Right lung (tissue), 10 donors: ENCODE measurements at places on chromosomes 3 and 15. TPM values are rescaled to one million over a fixed set of nuclear protein-coding genes. Genes with fewer than 3 reads are reported as not detected.
A peak's percentile ranks its signal among the peaks of the same experiment; 100 is the strongest.

Gene GRAMD1C
- polyA plus RNA-seq = 5.9 TPM

Gene SNTN
- 19.2 TPM for polyA plus RNA-seq

Gene MYH15
- polyA plus RNA-seq = 0.29 TPM

Gene CA12
- polyA plus RNA-seq = 1.8 TPM

Gene CCDC13
- 2.9 TPM for polyA plus RNA-seq

Gene SH3GL3
- 11.5 TPM for polyA plus RNA-seq

Gene SCN5A
- polyA plus RNA-seq = 1.0 TPM

Gene XRN1
- 35.2 TPM for polyA plus RNA-seq

Gene AP3B2
- 1.5 TPM for polyA plus RNA-seq

Gene NLGN1
- polyA plus RNA-seq = 3.3 TPM

Gene CELF6
- polyA plus RNA-seq = 1.8 TPM

- DNase-seq = peak; percentile 88
These were observed 960 bp upstream of the KLF13 start for GRCh38 chr15:31325595-31326155.

DNA sequence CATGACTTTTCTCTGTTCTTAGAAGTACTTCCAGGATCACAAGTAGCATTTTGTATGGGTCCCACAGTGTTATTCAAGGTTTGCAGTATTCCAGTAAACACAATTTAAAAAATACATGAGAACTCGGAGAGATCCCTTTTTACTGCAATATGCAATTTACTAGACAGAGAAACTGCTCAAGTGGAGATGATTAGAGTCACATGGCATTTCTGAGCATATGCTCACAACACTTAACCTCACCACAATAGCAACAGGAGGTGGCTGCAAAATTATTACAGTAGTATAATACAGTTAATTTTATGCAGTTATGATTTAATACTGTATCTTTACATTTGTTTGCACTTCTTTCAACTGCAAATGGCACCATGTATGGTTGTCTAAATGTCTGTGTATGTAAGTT lies 87.5 kb downstream of the PIK3CB start:
- DNase-seq = no peak

DNA sequence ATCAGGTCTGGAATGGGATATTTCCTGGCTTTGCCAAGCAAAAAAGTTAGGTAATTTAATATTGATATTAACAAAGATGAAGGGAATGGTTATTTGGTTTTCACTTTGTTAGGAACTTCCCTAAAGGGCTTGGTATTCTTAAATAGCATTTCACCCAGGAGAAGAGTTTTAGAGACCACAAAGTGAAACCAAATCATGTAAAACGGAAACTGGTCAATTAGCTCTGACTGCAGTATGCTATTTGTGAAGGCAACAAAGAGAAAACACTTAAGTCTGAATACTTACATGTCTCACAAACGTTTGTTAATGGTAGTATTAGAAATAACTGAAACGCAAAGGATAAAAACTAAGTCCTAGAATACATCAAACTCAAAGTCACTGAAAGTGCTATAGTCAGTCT lies 32.4 kb upstream of the SETMAR start:
- no peak for DNase-seq

DNA sequence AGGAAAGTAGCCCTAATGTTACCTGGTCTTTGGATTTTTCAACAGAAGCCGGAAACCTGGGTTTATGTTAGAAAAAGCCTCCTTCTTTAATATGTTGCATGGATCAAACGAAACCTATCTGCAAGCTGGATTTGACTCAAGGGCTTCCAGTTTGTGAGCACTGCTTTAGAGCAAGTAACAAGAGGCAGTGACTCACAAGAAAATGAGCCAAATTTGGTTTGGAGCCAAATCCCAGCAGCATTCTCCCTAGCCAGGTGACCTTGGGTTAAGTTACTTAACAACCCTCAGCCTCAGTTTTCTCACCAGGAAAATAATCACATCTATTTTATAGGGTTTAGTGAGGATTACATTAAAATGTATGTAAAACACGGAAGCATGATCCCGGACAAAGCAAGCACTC lies 215.2 kb upstream of the PRICKLE2 start:
- DNase-seq = no peak

DNA sequence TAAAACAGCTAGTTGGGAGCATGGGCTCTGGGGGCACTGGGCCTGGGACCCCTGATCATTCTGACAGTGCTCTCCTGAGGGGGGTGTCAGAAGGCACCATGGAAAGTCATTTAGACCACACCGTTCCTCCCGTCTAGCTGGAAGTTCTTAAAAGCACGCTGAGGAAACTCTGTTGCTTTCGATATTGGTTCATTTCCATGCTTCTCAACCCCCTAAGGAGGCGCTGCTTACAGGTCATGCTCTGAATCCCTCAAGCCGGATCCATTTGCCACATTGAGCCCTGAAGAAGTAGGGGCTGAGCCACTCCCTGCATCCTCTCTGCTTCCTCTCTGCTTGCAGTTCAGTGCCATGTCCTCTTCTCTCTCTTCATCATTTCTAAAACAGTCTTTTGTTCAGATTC lies 187.2 kb downstream of the CACNA2D3 start:
- no peak for DNase-seq

DNA sequence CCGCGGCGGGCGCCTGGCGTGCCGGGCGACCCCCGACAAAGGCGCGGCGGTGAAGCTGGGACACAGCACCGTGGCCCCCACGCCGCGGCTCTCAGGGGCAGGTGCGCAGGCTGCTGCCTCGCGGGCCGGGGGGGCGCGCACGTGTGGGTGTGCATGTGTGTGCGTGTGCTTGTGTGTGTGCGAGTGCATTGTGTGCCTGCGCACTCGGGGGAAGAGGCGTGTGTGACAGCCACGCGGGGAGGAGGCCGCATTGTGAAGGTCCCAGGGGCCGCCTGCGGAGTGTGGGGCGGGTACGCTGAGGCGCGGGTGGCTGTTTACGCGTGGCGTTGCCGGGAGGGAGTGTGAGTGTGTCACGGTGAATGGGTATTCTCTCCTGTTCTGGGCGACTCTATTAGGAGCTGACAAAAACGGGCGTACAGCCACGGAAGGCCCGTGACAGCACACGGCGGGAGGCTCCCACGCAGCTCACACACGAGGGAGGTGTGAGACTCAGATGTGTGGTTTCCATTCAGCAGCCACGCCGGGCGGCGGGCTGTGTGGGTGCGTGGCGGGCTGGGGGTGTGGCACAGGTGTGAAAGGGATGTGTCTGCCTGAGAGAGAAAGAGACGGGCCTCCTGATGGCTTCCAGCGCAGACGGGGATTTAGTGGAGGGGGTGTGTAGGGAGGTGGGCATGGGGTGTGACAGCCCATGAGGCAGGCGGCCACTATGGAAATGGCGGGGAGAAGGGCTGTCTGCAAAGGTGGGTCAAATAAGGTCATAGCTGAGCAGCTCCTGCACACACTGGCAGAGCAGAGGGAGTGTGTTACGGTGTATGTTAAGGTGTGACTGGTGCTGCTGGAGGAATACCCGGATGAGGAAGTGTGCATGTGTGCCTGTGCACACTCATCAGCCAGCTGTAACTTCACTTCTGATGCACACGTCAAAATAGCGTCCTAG lies 750 bp downstream of the PODXL2 start:
- DNase-seq = no peak

- DNase-seq = no peak
These were observed 56.7 kb upstream of the RNF7 start for GRCh38 chr3:141681390-141681780.

- DNase-seq = no peak
These were observed 52.2 kb upstream of the RBSN start for GRCh38 chr3:15151166-15151565.

DNA sequence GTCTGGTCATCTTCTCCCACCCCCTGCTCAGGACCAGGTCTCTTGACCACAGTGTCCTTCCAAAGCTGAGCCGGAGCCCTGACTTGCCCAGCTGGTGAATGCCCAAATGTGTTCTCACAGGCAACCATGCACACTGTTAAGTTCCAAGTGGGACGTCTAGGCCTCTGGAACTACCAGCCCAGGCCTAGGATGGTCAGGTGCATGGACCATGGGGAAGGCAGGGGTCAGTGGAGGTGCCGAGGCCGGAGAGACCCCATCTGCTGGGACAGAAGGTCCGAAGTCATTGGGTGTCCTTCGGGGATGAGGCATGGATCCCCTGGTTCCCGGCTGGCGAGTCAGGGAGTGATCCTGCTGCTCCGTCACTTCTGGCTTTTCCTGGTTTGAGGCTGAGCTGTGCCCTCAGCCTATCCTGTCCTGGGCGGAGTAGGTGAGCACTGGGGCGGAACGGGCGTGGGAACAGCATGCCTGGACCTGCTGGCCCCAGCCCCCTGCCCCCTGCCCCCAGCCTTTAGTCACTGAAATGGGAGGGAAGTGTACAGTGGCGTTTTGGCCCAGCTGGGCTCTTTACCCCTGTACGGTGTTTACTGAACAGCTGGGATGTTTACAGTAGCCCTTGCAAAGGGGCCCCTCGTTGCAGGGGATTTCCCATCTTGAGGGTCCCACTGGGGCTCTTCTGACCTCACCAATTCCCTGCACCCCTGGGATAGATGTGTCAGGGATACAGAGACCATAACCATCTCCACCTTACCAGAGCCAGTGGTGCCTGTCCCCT lies 12.1 kb downstream of the SEMA3F start:
- DNase-seq = no peak

- DNase-seq = no peak
These were observed 30.2 kb downstream of the GOLIM4 start for GRCh38 chr3:168065569-168065968.

DNA sequence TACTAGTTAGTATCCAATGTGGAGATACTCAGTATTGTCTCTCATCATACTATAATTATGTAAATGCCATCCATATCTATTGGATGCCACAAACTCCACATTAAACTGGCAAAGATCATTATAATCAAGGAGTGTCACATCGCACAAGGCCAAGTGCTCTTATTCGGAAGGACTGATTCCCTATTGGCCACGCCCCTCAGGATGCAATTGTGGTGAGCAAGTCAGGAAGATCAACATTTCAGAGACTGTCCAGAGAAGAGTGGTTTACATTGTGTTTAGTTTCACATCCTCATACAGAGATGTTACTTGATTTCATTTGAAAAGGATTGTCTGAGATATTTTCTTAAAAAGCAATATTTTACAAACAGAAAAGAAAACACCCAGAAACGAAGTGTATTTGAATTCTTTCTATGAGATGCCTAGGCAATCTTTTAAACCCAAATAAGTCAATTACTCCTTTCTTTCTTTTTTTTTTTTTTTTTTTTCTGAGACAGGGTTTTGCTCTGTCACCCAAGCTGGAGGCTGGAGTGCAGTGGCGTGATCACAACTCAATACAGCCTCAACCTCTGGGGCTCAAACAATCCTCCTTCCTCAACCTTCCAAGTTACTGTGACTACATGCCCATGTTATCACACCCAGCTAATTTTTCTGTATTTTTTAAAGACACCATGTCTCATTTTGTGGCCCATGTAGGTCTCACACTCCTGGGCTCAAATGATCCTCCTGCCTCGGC lies 369.1 kb downstream of the RBMS3 start:
- no peak for DNase-seq

- DNase-seq = no peak
These were observed 30.0 kb downstream of the RNF111 start for GRCh38 chr15:59017449-59017848.

GRCh38 chr3:45225465-45226205 lies 452 bp downstream of the TMEM158 start:
- no peak for DNase-seq
